ENCODE measurements at places on chromosomes 2 and 18.

GRCh38 chr2:18566145-18566769, 5.8 kb upstream of the RDH14 start:
- no peak for DNase-seq

DNA sequence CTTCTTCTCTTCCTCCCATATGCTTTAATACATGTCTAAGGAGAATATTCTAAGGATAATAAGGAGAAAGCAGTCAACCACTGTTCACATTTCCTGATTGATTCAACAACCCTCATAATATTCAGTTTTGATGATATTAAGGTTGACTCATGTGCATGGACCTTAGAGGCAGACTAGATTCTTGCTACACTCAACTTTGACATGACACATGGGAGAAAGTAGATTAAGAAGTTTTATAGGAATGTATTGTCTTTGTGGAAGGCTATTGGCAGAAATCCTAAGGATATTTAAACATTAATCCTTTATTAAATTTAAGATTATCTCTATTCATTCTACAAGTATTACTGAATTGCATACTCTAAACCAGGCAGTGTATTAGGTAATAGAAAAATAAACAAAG, 309.1 kb upstream of the CYRIA start:
- no peak for DNase-seq

GRCh38 chr2:101817481-101817880, 120.0 kb downstream of the MAP4K4 start:
- no peak for DNase-seq

- DNase-seq, result no peak
Measured at GRCh38 chr2:168355779-168356476, 100.1 kb upstream of the CERS6 start.

DNA sequence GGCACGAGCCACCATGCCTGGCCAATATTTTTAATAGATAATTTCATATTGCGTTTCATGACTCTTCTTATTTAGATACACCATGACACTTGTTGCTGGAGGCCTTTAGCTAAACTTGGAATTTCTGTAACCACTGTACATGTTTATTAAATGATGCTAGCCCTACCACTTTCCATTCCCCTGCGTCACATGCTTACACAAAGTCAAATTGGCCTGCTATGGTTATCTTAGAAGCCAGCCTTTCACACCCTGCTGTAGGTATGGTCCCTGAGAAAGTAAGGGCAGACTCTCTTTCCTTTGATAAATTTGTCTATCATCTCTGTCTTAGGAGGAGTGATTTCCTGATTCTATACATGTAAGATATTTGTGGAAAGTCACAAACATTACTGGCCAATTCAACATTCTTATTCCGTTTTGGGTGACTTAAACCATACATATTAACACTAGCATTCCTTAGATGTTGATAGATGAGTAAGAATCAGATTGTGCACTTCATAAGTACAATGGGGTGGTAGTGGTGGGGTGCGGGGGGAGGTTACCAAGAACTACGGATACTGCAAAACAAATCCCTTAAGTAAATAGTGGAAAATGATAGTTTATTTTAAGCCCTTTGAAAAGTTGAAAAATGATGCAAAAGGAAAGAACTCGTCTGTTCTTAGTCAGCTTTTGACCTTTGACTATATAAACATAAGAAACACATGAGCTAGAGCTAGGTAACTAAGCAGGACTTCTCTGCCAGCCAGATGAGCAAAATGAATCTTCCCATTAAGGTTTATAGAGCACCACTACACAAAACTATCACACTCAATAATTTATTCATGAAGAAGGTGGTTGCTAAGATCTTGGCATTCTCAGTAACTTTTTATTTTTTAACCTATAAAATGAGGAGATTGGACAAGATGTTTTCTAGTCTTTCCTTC, 7.9 kb upstream of the NDUFV2 start:
- DNase-seq, result no peak

GRCh38 chr2:95297639-95298395, 670 bp downstream of the KCNIP3 start:
- no peak for DNase-seq

DNA sequence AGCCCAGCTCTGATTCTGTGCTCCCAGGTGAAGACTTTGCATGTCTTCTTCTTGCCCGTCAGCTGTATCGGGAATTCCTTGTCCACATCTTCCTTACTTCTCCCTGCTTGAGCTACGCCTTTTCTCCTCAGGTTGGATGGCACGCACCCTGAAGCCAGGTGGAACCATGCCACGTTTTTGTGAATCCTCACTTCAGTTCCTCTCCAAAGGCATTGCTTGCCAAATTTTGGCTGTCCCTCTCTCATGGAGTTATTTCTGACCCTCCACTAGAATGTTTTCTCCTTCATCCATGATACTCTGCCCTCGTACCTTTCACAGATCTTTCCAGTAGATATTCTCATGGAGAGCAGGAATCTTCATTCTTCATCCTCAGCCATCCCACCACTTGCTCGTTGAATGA, 20.2 kb downstream of the ZCCHC2 start:
- no peak for DNase-seq

DNA sequence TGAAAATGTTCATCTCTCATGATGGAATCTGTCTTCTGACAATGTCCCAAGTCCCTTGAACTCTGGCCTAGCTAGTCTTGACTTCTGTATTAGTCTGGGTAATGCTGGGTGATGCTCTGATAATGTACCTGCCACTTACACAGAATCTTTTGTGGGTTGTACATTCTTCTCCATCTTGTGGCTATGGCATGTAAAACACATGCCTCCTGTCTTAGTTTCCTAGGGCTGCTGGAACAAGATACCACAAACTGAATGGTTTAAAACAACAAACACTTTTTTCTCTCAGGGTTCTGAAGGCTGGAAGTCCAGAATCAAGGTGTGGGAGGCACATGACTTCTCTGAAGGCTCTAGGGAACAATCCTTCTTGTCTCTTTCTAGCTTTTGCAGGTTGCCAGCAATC, 57.1 kb downstream of the RAPGEF4 start:
- DNase-seq, result no peak

DNA sequence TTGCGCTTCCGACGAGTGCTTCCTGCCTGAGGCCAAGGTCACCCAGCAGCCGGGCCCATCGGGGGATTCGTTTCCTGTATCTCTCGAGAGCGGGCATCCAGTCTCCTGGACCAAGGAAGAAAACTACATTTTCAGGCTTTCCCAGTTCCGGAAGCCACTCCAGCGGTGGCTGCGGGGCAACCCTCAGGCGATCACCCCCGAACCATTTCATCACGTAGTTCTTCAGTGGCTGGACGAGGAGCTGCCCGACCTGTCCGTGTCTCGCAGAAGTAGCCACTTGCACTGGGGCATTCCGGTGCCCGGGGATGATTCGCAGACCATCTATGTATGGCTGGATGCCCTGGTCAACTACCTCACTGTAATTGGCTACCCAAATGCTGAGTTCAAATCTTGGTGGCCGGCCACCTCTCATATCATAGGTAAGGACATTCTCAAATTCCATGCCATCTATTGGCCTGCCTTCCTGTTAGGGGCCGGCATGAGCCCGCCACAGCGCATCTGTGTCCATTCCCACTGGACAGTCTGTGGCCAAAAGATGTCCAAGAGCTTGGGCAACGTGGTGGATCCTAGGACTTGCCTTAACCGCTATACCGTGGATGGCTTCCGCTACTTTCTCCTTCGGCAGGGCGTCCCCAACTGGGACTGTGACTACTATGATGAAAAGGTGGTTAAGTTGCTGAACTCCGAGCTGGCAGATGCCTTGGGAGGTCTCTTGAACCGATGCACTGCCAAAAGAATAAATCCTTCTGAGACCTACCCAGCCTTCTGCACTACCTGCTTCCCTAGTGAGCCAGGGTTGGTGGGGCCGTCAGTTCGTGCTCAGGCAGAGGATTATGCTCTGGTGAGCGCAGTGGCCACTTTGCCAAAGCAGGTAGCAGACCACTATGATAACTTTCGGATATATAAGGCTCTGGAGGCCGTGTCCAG, 1.0 kb downstream of the MARS2 start:
- DNase-seq, result no peak

- DNase-seq, result no peak
Measured at GRCh38 chr18:60812921-60813320, 440.3 kb upstream of the MC4R start.

DNA sequence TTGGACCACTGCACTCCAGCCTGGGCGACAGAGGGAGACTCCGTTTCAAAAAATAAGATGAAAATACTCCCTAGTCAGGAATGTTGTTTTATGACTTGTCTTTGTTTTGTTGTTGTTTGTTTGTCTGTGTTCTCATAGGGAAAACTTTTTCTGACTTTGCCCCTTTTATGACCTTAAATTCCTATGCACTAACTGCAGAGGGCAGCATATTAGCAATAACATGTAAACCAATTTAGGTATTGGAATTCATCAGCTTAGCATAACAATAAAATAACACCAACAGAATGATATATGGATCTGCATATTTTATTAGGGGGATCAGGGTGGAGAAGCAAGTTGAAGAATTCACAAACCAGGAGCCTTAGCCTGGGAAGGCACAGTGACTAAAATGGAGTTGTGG, 631.5 kb downstream of the SUCLG1 start:
- no peak for DNase-seq

- DNase-seq, result no peak
Measured at GRCh38 chr2:17754773-17755425, 961 bp downstream of the GEN1 start.

DNA sequence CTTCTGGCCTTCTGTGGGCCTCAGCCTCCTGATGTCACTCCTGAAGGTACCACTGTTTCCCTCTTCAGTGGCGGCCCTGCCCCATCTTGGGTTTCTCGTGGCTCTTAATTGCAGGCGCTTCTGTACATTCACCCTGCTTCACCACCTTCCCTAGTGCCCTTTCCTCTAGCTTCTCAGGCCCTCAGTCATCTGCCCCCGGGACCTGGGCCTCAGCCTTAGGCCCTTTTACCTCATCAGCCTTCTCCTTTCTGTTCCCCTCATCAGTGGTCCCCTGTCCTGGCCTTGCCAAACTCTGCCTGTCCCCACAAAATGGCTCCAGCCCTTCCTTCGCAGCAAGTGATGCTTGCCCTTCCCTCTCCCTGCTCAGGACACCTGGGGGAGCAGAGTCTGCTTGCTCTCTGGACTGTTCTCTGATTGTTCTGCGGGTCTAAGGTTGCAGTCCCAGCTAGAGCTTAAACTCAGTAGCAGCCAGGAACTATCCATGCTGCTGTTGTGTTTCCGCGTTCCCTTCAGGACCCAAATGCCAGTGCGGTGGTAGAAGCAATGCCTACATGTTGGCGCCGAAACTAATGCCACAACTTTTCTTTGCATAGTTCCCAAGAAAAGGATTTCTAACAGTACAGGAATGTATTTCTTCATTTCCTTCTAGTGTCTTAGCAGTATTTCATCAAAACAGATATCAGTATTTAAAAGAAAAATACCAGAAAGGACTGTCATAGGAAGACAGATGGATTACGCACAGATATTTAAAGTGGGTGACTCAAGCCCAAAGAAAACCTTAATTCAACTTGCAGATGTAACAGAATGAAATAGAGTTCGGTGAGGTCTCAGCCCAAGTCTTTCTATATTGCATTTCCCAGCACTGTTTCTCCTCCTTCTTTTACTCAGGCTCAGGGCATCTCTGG, 7.5 kb downstream of the ASB1 start:
- DNase-seq, result no peak

DNA sequence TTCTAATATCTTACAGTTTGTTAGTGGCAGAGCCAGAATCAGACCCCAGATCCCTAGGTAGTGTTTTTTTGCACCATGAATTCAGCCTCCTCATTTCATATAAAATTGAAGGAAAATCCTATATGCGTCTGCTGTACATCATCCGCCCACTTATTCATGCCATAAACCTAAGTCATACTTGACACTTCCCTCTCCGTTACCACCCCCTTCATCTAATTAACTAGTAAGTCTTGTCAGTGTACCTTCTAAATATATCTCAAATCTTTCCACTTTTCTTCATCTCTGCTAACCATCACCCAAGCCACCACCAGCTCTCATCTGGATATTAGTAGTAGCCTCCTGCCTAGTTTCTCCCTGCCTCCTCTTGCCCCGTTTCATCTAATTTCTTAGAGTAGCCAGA, 248.7 kb upstream of the SIX3 start:
- no peak for DNase-seq

GRCh38 chr2:2848621-2849333, 517.7 kb upstream of the MYT1L start:
- no peak for DNase-seq

GRCh38 chr18:55997151-55997561, 409.2 kb upstream of the TCF4 start:
- no peak for DNase-seq

Measured in cortex of kidney (tissue), 1 donor.